Stimulated activated CD8-positive, alpha-beta memory T cell treated with anti-CD3 and anti-CD28 coated beads, Interleukin-4, amount 100 ng/mL, for 4 hours (primary cell): ENCODE measurements at places on chromosomes 2 and 18.

- DNase-seq: no peak
These were observed 56.5 kb upstream of the EDAR start for GRCh38 chr2:109045505-109045904.

GRCh38 chr2:115083225-115083624 is 640.8 kb downstream of the DPP10 start:
- DNase-seq: no peak

DNA sequence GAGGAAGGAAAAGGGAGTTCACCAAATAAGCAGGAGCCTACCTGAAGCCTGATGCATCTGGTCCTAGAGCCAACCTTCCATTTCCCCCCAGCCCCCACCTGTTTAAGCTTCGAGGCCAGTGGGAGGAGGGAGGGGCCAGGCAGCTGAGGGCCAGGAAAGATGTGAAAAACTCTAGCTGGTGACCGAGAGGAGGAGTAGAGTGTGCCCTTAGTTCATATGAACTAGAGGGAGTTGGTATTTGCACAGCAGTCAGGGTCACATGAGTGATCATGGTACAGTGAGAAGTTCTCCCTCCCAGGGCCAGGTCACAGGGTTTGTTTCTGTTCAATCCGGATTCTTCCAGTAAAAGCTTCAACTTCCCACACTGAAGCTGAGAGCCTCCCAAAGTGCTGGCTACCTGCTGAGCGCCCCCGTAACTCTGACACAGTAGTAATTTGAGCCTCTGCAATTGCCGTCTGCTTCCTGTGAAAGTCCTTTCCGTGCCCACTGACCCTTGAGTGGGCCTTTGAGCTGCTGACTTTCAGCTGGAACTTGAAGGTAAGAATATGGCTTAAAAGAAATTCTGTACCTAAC is at the start of gene SULT1C2:
Gene SULT1C2, plus strand, starts transcription at position 362 of the 573 bp plus-strand sequence. CDS start 4,773 bp downstream, outside the sequence.
- no peak for DNase-seq

DNA sequence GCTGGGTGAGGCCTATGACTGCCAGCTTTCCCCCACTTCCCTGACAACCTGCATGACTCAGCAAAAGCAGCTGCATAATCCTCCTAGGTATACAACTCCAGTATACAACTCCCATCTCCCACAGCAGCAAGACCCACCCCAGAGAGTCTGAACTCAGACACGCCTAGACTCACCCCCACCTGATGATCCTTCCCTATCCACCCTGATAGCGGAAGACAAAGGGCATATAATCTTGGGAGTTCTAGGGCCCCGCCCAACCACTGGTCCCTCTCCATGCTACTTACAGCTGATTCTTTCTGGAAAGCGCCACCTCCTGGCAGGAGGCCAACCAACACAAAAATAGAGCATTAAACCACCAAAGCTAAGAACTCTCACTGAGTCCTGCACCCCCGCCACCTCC is 296.5 kb downstream of the DCC start:
- no peak for DNase-seq

GRCh38 chr18:32271672-32272208 is 81.9 kb downstream of the MEP1B start:
- DNase-seq: no peak

DNA sequence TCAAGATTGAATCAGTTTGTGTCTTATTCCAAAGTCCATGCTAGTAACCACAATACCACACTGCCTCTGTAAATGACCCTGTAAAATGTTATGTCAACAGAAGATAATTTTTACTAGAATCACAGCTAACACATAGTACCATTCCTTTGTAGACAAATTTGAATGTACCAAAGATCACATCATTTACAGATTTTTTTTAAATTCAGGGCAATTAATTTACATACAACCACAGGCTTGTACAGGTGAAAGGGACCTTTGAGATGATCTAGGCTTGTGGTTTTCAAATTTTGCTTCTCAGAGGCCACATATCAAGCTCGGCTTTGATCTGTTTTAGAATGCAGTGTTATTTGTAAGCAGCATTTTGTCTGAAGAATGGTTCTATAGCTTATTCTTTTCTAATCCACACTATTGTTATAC is 63.8 kb upstream of the PPM1B start:
- DNase-seq: no peak

- DNase-seq: no peak
These were observed 37.6 kb downstream of the CDC42EP3 start for GRCh38 chr2:37633845-37634244.

- DNase-seq: no peak
These were observed 6.0 kb downstream of the SLC39A10 start for GRCh38 chr2:195663007-195663406.

GRCh38 chr2:197911667-197912066 is 107.3 kb downstream of the PLCL1 start:
- DNase-seq: no peak

- DNase-seq: no peak
These were observed 1761.8 kb downstream of the SUCLG1 start for GRCh38 chr2:82697231-82697630.

DNA sequence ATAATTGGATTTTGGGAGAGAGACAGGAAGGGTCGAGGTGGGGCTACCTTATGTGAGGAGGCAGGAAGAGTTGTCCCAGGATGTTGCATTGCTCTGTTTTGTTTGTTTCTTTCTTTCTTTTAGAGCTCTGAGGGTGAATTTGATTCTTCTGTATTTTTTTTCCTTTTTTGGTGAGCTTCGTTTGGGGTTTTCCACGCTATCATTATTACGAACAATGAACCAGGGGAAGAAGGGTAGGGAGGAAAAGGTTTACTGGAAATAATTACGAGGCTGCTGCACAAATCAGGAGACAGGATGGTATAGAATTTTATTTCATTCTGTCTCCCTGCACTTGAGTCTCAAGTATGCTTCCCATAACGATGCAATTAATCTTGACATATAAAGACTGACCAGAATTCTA is 51.4 kb upstream of the ZNF516 start:
- no peak for DNase-seq

DNA sequence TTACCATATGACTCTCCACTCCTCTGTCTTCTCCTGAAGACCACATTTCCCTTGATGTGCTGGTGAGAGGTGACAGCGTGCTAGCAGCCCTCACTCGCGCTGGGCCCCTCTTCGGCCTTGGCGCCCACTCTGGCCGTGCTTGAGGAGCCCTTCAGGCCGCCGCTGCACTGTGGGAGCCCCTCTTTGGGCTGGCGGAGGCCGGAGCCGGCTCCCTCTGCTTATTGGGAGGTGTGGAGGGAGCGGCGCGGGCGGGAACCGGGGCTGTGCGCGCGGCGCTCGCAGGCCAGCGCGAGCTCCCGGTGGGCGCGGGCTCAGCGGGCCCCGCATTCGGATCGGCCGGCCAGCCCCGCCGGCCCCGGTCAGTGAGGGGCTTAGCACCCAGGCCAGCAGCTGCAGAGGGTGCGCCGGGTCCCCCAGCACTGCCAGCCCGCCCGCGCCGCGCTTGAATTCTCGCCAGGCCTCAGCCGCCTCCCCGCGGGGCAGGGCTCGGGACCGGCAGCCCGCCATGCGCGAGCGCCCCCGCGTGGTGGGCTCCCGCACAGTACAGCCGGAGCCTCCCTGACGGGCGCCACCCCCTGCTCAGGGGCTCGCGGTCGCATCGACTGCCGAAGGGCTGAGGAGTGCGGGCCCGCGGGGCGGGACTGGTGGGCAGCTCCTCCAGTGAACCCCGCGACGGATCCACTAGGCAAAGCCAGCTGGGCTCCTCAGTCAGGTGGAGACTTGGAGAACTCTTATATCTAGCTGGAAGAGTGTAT is 246.6 kb upstream of the REG3G start:
- DNase-seq: no peak

- DNase-seq: no peak
These were observed 192.6 kb upstream of the TCF4 start for GRCh38 chr18:55780586-55781071.

- DNase-seq: no peak
These were observed 270.7 kb upstream of the NRP2 start for GRCh38 chr2:205411558-205411957.

DNA sequence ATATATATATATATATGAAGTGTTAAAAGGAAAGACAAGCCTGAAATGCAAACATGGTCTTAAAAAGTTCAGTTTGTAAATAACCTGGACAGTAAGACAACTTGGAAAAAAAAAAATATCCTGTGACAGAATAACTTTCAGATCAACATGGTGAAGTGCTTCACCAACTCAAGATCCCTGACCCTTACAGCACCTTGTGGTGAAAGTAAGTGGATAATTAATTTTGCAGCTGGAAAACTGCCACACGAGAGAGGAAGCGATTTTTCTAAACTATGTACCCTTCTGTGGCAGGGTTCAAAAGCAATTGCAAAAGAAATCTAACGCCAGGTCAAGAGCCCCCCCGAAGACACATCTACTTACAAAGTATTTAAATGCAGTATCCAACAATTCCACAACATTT is 95.8 kb downstream of the PAX3 start:
- DNase-seq: no peak

- DNase-seq: no peak
These were observed 200.3 kb downstream of the DPP4 start for GRCh38 chr2:161873707-161874106.

- no peak for DNase-seq
These were observed 248.0 kb downstream of the PIEZO2 start for GRCh38 chr18:10901329-10901728.

GRCh38 chr2:158935617-158936016 is 32.8 kb upstream of the TANC1 start:
- no peak for DNase-seq

DNA sequence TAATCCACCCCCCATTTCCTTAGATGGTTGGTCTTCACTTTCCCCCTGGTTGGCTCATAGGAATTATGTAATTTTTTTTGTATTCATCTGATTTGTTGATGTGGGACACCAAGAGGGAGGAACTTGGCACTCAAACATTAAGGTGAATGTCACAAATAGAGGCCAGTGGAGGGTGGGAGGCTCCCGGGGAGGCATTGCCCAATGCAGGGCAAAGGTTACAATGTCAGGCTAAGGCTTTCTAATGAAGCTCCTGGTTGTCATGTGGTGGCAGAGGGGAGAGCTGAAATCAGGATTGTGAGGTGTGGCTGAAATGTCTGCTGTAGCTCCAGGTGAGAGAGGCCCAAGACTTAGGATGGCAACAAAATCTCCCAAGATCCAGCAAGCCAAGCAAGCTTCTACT is 42.7 kb downstream of the MPHOSPH10 start:
- DNase-seq: no peak

- DNase-seq: no peak
These were observed 65.1 kb upstream of the TGIF1 start for GRCh38 chr18:3384664-3385563.

DNA sequence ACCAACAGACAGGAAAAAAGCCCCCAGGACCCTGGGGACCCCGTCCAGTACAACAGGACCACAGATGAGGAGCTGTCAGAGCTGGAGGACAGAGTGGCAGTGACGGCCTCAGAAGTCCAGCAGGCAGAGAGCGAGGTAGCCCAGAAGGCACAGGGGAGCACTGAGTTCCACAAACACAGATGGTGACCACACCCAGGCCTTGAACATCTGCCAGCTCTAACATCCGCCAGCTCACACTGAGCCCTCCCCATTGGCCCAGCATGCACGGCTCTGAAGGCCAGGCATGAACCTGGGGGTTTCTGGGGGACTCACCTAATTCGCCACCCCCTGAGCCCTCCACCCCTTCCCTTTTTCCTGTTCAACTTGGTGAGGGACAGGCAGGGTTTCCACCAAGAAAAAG is 25.6 kb upstream of the PRLH start:
- DNase-seq: no peak

GRCh38 chr2:42918041-42918440 is 125.7 kb upstream of the HAAO start:
- no peak for DNase-seq
